ENCODE measurements at places on chromosomes 4 and X. TPM values are rescaled to one million over a fixed set of nuclear protein-coding genes. Genes with fewer than 3 reads are reported as not detected.

The SLITRK2 gene
- total RNA-seq = not detected

The MGAT4D gene
- total RNA-seq = not detected

The IL3RA gene
- 1.2 TPM for total RNA-seq

The ZCCHC13 gene
- not detected for total RNA-seq

The TMPRSS11A gene
- 62.3 TPM for total RNA-seq

The XPNPEP2 gene
- 0.36 TPM for total RNA-seq

The PDGFC gene
- 4.4 TPM for total RNA-seq

The PFKFB1 gene
- total RNA-seq = 0.36 TPM

The RTL5 gene
- 0.20 TPM for total RNA-seq

The CT45A10 gene
- total RNA-seq = not detected

The GPRIN3 gene
- 0.36 TPM for total RNA-seq

The CFI gene
- 31.5 TPM for total RNA-seq

The TAPT1 gene
- total RNA-seq = 12.9 TPM

The PRICKLE3 gene
- total RNA-seq = 17.5 TPM

The GLOD5 gene
- 0.52 TPM for total RNA-seq

The PRDX4 gene
- 56.9 TPM for total RNA-seq

The TEX13D gene
- not detected for total RNA-seq

The KDR gene
- 4.2 TPM for total RNA-seq

All from esophagus mucosa (tissue), 1 donor.